ENCODE measurements at places on chromosomes 1 and 21. TPM values are rescaled to one million over a fixed set of nuclear protein-coding genes. Genes with fewer than 3 reads are reported as not detected.

DNA sequence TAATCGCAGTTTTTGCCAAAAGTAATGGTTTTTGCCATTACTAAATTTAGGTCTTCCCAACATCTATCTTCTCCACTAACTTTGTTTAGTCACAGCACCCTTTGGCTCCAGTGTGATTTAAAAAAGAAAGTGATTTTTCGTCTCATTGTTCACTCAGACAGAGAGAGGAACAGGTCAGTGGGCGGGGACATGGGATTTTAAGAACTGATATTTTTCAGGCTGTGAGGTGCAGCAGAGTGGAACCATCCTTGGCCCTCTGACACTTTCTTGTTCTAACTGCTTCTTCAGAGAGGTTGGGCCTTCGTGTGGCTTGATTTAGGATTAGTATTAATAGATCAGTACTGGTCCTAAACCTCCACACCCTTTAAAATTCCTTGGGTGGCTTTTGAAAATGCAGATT is 38.8 kb downstream of the CASQ2 start:
- no peak for DNase-seq

- no peak for DNase-seq
Measured at GRCh38 chr1:47232187-47232874, at the start of gene TAL1. Gene TAL1 (minus strand): TSS chr1:47232225. CDS start chr1:47225888, 6,337 bp downstream.

DNA sequence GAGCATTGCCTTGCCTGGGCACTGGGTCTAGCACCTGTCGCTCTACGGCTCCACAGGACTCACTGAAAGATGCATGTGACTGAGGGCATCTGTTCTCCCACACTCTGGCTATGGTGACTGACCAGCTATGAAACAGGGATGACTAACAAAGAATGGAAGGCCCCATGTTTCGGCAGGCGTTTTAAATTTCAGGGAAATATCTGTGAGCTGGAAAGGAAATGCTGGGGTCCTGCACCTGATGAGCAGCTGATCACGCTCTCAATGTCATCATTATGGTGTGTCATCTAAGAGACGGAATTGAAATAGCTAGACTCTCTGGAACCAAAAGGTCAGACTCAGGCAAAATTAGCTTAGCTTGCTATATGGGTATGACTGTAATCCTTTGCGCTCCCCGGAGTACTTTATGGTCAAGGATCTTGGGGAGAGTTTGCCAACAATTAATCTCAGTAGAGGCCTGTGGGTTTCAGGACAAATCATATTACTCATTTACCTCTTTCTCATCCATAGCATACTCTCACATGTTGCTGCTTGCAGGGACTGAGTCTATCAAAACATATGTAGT is 24.5 kb upstream of the PALMD start:
- no peak for DNase-seq

GRCh38 chr1:164051782-164052181 is 507.2 kb upstream of the PBX1 start:
- DNase-seq: no peak

GRCh38 chr21:14353726-14354125 is 29.2 kb downstream of the HSPA13 start:
- no peak for DNase-seq

DNA sequence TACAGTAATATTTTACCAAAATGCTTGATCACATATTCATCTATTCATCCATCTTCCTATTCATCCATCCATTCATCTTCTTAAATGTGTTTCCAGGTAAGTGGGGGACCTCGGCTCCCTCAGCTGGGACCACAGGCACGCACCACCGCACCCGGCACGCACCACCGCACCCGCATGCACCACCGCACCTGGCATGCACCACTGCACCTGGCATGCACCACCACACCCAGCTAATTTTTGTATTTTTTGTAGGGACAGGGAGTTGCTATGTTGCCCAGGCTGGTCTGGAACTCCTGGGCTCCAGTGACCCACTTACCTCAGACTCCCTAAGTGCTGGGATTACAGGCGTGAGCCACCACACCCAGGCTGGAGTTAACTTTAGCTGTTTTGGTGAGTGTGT is 21.2 kb downstream of the ACTRT2 start:
- no peak for DNase-seq

- no peak for DNase-seq
Measured at GRCh38 chr1:168672278-168672677, 56.7 kb downstream of the DPT start.

Gene MTMR11
- 8.4 TPM for total RNA-seq

- DNase-seq: no peak
Measured at GRCh38 chr1:10054465-10054864, 21.7 kb downstream of the UBE4B start.

DNA sequence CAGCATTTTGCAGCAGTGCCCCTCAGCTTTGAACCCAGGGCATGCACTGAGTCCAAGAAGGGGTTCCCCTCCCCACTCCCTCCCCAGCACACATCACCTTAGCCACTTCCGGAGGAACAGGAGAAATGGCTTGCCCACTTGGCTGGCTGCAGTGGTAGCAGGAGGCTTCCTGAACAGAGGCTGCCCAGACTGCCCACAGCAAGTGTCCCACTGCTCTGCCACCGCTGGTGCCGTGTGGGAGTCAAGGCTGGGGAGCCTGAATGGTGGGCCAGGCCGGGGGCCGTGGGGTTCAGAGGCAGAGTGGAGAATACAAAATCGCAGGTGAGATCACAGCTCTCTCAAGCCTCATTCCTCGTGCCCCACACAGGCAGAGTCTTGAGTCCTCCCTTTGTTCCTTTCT is 34.5 kb downstream of the CD247 start:
- no peak for DNase-seq

Gene DPH5
- 14.8 TPM for total RNA-seq

DNA sequence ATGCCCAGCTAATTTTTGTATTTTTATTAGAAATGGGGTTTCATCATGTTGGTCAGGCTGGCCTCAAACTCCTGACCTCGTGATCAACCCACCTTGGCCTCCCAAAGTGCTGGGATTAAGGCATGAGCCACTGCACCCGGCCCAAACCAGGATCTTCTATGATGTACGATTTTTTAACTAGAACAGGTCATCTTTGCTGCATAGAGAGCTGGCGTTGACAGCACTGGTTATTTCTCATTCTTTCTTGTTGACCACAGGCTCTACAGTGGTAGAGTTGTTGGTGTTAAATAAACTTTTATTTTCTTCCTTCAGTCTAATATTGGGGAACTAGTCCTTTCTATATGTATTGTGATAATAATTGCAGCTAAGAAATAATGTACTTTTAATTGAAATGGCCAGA is 3.8 kb upstream of the MAB21L3 start:
- DNase-seq: no peak

Gene CYP2J2
- total RNA-seq: 1.5 TPM

Gene DNALI1
- total RNA-seq: 41.9 TPM

- no peak for DNase-seq
Measured at GRCh38 chr1:173122344-173122935, 71.7 kb upstream of the TNFSF18 start.

- DNase-seq: no peak
Measured at GRCh38 chr21:35663856-35664606, 396.3 kb downstream of the SETD4 start.

Gene C8A
- not detected for total RNA-seq

- peak; percentile 72 for DNase-seq
Measured at GRCh38 chr1:210251680-210252490, 19.3 kb downstream of the SERTAD4 start.

- no peak for DNase-seq
Measured at GRCh38 chr1:160206421-160207117, 1.4 kb downstream of the PEA15 start.

- no peak for DNase-seq
Measured at GRCh38 chr1:175920381-175920780, 177.0 kb upstream of the TNR start.

DNA sequence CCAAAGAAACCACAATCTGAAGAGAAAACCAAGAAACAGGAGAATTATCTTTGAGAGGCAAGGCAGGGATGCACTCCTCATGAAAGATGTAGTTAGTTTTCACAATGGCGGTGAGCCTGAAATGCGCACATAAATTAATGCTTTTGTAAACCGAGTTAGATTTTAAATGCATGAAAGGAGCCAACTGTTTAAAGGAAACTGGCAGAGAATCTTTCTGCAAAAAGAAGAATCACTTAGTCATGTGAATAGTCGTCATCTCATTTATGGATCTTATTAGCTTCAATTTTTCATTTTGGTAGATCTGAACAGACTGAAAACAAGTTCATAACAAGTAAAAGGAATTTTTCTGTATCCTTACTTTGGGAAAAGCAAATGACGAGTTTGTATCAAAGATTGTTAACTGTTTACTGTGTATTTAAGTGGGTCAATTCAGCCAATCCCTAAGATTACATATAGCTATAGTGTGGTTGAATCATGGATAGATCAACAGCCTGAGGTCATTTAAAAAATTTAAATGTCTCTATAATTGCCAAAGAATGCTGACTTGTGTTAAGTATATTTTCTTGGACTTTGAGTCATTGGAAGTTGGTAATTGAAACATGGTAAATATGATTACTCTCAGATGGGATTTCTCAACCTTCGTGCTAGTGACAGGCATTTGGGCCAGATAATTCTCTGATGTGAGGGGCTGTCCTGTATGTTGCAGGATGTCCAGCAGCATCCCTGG is 226.6 kb upstream of the KAZN start:
- no peak for DNase-seq

GRCh38 chr1:117171900-117172511 is 38.7 kb downstream of the VTCN1 start:
- DNase-seq: peak; percentile 73

DNA sequence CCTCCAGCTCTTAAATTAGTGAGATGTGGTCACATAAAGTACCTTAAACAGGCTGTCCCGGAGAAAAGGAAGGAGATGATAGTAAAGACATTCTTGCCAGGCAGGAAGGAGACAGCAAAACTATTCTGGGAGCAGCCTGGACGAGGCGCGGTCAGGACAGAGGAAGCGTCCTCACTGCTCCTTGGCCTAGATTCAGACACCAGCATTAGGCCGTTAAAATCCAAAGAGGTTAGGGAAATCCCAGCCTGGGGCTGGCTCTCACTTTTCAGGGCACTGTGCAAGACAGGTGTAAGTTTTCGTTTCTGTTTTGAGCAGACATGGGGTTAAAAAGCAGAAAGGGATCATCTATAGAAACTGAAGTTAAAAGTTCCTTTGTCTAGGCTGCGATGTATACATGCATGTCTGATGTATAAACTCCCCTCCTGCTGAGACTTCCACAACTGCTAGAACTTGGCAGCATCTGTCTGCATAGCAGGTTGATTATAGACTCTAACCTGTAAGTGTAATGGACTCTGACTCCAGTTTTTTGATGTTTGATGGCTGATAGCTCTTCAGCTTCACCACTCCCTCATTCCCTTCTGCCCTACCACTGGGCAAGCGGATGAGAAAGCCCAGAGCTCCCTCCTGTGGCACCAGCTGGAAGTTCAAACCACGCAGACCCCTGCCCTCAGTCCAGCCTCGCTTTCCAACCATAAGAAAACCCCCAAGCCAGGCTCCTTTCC is 21.5 kb downstream of the STPG1 start:
- no peak for DNase-seq

DNA sequence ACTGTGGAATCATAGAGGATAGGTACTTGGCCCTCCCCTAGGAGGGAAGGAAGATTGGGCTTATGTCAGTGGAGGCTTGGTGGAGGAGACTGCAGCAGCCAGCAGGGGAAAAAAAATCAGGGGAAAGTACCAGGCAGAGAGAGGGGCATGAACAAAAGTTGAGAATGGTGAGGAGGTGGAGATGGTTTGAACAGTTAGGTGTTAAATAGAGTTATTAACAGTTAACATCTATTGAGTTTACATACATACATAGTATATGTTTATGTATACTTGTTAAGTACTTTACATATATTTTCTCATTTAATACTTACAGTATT is 136.5 kb upstream of the HNRNPU start:
- DNase-seq: no peak
